ENCODE measurements at places on chromosomes 5 and 9. TPM values are rescaled to one million over a fixed set of nuclear protein-coding genes. Genes with fewer than 3 reads are reported as not detected.

RBM18 gene
- total RNA-seq = 13.0 TPM

CTNND2 gene
- not detected for total RNA-seq

LAMC3 gene
- total RNA-seq = 1.1 TPM

ADGRD2 gene
- not detected for total RNA-seq

CDX1 gene
- total RNA-seq = not detected

PCAT7 gene
- total RNA-seq = 0.92 TPM

TTC23L gene
- total RNA-seq = 0.28 TPM

SPINK13 gene
- total RNA-seq = not detected

NUP214 gene
- 24.5 TPM for total RNA-seq

BAAT gene
- 0.48 TPM for total RNA-seq

VLDLR gene
- 24.2 TPM for total RNA-seq
